T-helper 1 cell (primary cell): ENCODE measurements at places on chromosomes 16 and 17.
A peak's percentile ranks its signal among the peaks of the same experiment; 100 is the strongest.

DNA sequence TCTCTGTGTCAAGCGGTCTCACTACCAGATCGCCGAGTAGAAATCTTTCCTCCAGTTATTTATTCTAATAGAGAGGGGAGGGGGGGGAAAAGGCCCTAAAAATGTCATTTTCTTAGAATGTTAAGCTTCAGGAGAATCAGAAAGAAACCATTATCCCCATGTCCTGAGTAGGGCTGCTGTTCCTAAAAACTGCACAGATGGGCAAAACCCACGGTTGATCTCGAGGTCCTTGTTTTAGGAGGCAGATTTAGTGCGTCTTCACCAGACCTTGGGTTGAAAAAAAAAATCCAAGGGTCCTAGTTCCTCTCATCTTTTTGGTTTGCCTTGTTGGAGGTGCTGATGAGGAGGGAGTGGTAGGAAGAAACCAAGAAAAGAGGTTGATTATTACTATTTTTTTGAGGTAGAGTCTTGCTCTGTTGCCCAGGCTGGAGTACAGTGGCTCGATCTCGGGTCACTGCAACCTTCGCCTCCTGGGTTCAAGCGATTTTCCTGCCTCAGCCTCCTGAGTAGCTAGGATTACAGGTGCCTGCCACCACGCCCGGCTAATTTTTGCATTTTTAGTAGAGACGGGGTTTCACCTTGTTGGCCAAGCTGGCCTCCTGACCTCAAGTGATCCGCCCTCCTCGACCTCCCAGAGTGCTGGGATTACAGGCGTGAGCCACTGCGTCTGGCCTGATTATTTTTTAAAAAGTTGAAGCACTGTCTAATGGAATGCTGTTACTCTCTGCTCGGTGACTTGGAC, 1.4 kb downstream of the CBFB start:
- no peak for DNase-seq

- DNase-seq: no peak
Measured at GRCh38 chr16:48499923-48500381, 110.0 kb downstream of the N4BP1 start.

DNA sequence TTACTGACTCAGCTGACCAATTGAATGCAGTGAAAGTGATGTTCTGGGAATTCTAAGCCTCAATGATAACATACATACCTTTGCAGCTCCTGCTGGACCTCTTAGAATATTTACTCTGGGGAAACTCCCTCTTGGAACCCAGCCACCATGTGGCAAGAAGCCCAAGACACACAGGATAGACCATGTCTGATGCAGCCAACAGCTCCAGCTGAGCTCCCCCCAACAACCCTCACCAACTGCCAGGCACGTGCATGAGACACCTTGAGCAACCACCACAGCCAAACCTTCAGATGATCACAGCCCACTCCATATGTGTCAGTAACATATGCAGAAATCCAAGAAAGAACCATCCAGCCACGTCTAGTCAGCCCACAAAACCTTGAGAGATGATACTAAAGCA, 53.0 kb downstream of the XYLT1 start:
- DNase-seq: no peak

GRCh38 chr16:66503030-66503429, 46.9 kb downstream of the TK2 start:
- no peak for DNase-seq

DNA sequence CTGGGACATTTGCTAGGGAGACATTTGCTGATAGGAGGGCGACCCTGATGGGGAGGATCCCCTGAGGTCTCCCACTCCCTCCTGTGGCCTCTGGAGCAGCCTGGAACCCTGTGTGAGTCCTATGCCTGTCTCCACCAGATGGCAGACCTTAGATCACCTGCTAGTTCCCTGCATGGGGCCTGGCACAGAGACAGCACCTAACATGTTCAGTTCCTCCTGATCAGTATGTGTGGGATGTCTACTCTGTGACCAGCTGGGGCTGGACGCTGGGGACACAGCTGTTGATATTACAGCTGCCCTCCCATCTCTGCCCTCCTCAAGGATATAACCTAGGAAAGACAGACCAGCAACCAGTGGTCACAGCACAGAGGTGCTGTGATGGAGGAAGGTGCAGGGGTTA, 1.1 kb upstream of the ADCY7 start:
- peak; percentile 37 for DNase-seq

DNA sequence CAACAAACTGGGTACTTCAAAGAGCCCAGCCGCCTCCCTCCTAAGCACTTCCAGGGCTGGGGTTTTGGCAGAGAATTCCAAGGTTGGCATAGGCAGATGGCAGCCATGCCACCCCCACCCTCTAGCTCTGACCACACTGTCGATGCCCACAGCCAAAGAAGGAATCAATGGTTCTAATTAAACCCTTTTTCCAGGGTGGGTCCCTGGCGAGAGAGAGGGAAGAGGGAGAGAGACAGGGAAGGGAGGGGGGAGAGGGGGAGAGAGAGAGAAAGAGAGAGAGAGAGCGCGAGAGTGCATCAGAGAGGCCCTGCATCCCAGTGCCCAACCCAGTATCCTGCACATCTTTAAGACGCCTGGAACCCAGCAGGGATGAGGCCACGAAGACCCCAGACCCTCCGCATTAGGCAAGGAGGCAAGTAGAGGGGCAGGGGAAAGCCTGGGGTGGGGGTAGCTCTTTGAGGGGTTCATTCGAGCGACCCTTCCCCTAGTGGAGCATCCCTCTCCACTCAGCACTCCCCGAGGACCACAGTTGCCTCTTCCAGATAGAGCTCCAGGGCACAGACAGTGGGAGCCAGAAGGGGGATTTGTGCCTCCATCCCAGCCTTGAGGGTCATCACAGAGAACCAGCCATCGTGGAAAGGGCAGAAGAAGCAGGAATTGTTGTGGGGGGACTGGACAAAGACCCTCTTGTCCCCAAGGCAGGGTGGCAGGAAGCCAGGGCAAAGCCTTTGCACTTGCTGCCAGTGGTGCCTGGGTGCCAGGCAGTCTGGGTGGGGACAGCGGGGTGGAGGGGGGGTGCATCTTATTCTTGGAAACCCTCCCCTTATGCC, 2.6 kb downstream of the SRCIN1 start:
- DNase-seq: no peak

DNA sequence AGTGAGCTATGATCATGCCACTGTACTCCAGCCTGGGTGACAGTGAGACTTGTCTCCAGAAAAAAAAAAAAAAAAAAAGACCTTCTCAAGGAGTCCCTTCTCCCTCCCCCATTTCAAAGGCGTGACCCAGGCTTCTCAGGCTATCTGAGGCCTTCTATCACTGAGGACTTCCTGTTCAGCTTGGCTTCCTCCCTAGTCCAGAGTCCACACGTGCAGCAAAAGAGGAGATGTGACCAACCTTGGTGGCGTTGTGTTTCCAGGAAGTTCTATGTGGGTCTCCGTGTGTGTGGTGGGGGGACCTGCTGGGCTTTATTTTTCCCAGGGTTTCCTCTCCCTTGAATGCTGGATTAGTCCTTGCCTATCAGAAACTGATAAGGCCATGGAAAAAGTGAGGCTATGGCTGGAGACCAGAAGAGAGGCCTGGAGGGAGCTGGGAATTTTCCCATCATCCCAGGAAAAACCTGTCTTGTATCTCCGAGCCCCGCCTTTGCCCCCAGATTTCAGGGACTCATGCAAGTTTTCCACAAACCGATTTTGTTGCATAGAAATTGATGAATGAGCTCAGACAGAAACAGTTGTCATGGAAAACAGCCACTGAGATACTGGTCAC, 148.1 kb downstream of the SALL1 start:
- no peak for DNase-seq

DNA sequence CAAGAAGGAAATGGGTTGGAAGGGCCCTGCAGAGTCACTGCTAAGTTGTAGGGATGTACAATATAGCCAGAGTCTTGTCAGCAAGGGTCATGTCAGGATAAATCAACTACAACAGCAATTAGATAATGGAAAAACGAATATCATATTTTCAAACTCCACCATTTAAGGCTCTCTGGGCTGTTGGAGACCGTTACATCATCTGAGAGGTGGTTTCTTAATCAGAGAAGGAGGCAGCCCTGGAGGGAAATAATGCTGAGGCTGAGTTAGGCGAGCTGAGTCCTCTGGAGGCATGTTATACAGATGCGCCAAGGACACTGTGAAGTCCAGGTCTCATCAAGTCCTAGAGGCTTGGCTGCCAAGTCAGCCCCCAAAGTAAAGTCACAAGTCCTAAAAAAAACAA, 30.3 kb downstream of the LYRM9 start:
- DNase-seq: no peak

DNA sequence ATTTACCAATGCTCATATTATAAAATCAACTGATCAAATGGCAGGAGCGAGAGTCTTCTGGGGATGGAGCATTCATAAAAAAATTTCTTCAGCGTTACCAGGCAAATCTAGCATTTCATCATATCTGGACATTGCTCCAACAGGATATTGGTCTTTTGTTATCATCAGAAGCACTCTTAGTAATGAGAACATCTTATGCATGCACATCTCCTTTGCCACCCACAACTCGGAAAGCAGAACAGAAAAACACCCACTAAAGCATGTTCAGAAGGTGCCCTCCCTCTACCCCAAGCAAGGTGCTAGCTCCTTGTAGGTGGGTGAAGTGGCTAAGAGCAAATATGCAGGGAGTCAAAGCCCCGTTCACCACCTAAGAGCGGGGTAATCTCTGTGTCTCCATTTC, 18.9 kb downstream of the ARHGAP17 start:
- no peak for DNase-seq

- no peak for DNase-seq
Measured at GRCh38 chr17:34832376-34832775, 128.9 kb downstream of the CCT6B start.

- no peak for DNase-seq
Measured at GRCh38 chr16:65698791-65699321, 577.0 kb upstream of the CDH11 start.

- peak; percentile 17 for DNase-seq
Measured at GRCh38 chr16:57266531-57267260, 17.8 kb downstream of the PLLP start.

GRCh38 chr16:11105038-11105903, 150.7 kb downstream of the SOCS1 start:
- peak; percentile 92 for DNase-seq

DNA sequence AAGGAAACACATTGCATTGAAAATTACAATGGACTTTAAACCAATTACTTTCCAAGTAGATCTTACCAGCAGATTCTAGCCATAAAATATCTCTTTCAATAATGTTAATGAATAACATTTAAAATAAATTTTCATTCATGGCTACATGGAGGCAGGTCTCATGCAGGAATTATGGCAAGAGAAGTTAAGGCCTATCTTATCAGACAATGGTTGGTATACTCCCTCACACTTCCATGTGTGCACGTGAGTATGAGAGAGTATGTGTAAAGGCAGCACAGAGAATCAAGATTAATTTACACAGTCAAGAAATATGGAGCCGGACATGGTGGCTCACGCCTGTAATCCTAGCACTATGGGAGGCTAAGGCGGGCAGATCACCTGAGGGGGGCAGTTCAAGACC, 76.5 kb downstream of the HELZ start:
- no peak for DNase-seq

DNA sequence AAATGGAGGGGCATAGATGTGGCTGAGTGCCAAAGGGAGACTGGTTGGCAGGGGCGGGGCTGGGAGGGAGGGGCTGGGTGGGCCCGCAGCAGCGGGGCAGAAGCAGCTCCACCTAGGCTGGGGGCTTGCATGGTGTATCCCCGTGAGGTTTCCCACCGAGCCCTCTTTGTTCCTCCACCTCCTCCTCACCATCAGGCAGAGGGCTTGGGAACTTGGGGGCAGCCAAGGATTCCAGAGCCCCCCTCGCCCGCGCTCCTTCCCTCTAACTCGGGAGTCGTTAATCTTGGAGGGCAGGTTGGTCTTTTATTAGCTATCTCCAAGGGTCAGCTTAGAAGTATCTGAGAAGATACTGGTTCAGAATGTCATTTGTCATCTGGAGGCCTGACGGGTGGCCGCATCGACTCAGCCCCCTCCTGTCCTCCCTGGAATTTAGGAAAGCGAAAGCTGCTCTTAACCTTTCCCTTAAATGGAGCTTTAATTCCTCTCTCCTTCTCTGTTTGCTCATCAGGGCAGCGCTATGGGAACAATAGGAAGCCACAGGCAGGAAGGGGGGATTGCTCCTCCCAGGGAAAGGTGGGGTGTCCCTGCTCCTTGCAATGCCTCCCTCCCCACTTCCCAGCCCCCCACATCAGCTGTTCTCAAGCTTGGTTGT, 274.3 kb upstream of the XYLT1 start:
- no peak for DNase-seq

DNA sequence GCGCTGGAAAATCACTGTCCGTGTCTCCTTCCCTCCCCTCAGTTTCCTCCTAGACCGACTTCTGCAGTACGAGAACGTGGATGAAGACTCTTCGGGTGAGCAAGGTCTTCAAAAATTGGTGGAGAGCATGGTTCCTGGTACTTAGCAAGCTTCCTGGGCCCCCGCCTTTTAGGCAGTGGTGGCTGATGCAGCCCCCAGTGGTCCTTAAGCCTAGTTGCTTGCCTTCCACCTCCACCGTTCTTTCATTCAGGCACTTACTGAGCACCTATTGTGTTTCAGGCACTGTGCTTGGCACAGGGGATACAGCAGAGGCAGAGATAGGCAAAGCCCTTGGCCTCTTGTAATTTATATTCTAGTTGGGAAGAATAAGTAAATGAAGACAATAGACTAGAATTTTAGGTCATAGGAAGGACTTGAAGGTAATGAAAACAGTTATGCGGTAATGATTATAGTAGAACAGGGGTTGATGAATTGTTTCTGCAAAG, 767 bp downstream of the INO80E start:
- DNase-seq: no peak

- DNase-seq: no peak
Measured at GRCh38 chr16:69326172-69326873, 4.1 kb downstream of the PDF start.

- DNase-seq: no peak
Measured at GRCh38 chr16:77868052-77868451, 79.7 kb downstream of the VAT1L start.

GRCh38 chr17:15238057-15238456, 27.1 kb downstream of the PMP22 start:
- no peak for DNase-seq

DNA sequence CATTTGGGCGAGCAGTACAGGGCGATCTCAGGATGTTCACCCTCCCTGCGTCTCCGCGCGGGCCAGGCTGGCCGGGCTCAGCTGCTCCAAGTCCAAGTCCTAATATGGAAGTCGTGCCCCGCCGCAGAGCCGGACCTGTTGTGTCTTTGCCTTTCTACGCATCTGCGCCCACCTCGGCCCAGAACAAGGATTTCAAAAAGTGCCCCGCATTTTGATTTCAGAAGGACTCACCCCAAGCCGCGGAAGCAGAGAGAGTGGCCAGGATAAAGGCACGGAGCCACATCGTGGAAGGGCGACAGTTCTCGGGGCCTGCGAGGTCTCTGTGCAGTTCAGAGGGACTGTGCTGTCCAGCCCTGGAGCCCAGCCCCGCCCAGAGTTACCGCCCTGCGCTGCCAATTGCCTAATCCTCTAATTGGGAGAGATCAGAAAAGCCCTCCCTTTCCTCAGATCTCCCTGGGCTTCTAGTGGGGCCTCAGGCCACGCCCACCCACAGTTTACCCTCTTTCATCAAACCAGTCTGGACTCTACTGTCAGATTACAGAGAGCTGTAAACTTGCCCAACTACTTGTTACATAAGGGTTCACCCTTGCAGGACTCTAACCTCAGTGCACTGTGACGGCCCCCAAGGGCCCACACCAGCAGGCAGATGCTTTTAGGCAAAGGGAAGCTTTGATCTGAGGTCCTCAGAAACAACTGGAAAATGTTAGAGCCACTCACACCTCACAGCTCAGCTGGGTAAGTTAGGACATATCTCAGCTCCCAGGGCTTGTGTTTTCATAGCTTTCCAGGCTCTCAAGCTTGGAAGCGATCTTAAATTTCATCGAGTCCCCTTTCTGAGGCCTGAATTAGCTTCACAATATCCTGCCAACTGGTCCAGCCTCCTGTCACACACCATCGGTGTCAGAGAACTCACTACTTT, at the start of gene CES1:
TSS of gene CES1 (minus strand) at position 324 of the 919 bp plus-strand sequence. CDS start at position 283, 41 bp downstream.
- DNase-seq: no peak
